Stimulated activated CD8-positive, alpha-beta memory T cell treated with anti-CD3 and anti-CD28 coated beads, Interleukin-7, amount 100 ng/mL, for 1 hour (primary cell): ENCODE measurements at places on chromosomes 4 and X.

DNA sequence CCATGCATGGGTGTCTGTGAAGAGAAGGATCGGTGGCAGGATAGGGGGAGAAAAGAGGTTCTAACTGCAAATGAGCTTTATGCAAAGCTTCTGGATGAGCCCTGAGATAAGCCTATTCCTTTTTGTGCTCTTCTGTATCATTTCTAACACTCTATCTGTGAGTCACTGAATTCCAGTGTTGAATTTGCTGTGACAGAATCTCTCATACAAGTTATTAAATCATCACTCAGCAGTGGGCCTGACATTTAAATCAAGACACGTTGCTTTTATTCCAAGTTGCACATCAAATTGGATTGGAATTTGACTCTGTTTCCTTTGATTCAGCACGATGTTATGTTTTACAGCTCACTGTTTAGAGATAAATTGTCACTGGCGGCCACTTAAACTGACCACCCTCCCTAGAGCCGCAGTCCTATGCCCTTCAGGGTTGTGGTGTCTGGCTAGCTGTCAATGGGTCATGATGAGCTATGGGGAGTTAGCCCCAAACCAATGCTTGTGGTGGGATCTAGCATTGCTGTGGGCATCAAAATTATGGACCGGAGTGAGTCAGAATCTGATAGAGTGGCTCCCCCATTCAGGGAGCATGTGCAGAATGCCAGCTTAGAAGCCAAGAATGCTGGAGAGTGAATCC, 42.7 kb downstream of the LHFPL1 start:
- no peak for DNase-seq

- DNase-seq: no peak
Measured at GRCh38 chr4:24780936-24781495, 14.4 kb upstream of the SOD3 start.

GRCh38 chr4:94877973-94878372, 120.2 kb downstream of the BMPR1B start:
- no peak for DNase-seq

DNA sequence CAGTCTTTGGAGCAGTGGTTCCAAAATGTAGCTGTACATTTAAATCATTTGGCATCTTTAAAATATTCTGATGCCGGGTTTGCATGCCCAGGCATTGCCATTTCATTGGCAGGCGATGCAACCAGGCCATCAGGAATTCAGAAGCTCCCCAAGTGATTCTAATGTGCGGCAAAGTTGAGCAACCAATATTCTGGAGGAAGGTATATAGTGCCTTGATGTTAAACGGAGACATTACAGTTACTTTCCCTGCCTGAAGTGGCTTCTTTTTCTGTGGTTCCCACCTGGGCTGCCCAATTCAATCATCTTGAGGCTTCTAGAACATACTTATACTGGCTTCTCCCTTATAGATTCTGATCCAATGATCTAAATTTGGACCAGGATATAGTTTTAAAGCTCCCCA, 68.7 kb upstream of the PGM2 start:
- DNase-seq: no peak

DNA sequence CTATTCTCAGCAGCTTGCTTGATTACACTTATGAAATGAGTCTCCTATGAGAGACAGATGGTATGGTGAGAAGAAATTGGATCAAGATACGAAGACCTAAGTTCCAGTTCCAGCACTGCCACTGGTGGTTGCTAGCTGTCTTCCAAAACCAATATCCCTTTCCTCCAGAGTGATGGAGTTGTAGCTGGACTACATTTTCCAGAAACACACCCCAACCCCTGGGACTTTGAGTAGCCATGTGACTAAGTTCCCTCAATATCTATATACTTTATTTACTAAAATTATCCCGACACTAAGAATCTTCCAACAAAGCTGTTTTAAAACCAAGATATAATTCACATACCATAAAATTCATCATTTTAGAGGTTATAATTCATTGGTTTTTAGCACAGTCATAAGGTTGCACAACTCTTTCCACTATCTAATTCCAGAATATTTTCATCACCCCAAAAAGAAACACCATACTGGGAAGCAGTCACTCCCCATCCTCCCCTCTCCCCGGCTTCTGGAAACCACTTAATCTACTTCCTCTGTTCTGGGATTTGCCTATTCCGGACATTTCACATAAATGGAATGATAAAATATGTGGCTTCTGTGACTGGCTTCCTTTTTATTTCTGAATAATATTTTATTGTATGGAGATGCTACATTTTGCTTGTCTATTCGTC, 118.0 kb downstream of the MANBA start:
- no peak for DNase-seq

- DNase-seq: no peak
Measured at GRCh38 chr4:32455231-32455630, 1735.1 kb downstream of the PCDH7 start.

DNA sequence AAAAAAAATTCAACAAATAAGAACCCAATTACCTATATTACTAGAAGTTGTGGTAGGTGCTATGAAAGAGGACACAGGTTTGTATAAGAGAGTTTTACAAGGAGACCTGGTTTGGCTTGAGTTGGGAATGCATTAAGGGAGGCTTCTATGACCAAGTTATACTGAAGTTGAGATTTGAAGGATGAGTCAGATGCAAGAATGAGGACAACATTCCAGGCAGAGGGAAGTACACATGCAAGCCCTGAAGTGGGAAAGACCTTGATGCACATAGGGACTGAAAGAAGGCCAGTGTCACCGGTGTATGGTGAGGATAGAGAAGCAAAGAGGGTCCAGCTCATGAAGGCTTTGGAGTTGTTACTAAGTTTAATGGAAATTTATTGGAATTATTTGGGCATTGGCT, 52.2 kb downstream of the ANK2 start:
- no peak for DNase-seq

DNA sequence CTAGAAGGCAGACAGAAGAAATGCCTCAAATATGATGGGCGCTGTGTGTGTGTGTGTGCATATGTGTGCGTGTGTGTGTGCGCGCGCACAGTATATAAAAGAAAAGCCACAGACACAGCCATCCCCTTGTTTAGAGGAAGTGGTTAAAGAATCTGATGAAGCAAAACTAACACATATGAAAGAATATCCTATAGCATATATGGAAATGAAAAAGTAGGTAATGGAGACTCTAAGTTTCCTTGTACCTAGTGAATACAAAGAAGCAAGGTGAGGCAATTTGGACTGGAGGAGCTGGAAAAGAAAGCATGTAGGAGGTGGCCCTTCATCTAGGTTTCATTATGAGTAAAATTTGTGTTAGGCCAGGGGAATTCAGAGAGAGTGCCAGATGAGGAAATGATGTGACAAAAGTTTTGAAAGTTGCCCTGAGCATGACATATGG, 58.6 kb upstream of the MCF2 start:
- DNase-seq: no peak

- no peak for DNase-seq
Measured at GRCh38 chrX:51759055-51759839, 16.0 kb downstream of the GSPT2 start.

- DNase-seq: no peak
Measured at GRCh38 chrX:38599796-38600755, 38.7 kb downstream of the TSPAN7 start.

DNA sequence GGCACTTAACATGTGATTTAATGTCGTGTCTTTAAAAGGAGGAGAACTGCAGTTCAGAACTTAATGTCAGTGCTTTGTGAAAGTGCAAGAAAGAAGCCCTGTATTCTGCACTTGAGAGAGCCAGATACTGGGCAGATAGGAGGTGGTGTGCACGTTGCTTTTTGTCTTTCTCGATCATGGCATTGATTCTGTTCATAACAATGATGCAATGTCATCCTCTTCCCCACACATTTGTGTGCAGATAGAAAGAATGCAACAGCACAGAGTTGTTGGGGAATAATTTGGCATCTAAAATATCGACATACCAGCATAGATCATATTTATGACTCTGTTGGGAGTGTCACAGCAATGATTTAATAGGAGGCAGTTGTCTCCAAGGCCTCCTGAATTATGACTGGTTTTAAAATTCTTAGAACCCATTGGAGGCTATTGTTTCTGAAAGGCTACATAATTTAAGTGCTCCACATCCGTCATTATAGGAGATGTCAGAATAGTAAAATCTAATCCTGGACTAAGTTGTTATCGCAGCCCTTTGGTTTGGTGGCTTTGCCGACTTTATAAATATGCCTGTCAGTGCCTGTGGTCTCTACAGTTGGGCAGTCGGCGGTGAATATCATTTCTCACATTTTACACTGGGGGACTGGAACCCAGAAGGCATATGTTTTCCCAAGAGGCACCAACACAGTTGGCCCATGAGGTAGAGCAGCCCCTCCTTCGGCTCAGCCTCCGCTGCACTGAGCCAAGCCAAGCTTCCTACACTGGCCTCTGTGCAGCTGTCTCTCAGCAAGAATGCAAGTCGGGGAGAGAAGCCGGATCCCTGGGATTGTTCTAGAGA, 124.9 kb downstream of the PTTG2 start:
- DNase-seq: no peak

GRCh38 chr4:173318240-173318639, 15.9 kb downstream of the HMGB2 start:
- no peak for DNase-seq

GRCh38 chrX:53251307-53251706, 26.3 kb upstream of the KDM5C start:
- no peak for DNase-seq

DNA sequence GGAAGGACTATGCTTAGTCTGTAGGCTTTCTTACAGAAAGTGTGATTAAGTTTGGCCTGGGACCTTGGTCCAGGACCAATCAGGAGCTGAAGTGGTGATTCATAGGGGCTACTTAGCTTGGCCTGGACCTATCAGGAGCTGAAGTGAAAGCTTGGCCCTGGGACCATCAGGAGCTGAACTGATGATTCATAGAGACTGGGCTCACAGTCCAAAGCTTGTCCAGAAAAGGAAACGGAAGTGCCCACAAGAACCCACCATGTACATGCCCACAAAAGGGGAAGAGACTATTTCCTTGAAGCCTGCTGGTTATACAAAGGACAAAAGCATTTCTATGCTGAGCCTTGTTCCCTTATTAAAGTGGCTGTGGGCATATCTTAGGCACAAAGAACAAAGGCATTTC, 12.6 kb downstream of the TENT5D start:
- no peak for DNase-seq

GRCh38 chr4:89157488-89158024, 46.2 kb downstream of the TIGD2 start:
- DNase-seq: no peak

DNA sequence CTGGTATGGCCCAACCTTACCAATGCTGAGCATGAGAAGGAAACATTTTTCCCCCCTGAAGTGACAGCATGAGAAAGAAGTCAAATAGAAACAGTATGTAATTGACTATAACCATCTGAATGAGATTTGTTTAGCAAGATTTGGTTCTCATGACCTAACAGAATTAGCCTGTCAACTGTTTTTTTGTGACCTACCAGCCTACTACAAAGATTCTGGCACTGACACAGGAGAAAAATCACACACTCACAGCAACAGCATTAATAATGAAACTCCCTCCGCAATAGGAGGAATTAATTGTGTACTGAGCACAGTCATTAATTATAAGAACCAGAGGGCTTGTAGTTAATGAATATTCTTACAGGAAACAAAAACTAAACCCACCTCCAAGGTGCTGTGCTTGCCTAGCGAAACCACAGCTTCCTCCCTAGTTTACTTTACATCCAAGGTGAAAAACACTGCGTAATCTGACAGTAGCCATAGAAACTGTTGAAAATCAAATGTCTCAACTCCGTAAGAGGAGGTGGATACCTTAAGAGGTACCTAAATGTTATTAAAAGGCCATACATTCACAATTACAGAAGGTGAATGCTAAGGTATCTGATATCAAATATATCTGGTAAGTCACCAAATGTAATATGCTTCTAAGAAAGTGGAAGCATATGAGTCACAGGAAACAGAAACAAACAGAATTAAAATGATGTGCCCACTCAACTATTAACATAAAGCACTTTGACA, 34.9 kb downstream of the MMRN1 start:
- DNase-seq: no peak

GRCh38 chr4:159516556-159517140, 413.8 kb downstream of the RAPGEF2 start:
- no peak for DNase-seq

GRCh38 chrX:123331859-123332258, 147.8 kb downstream of the GRIA3 start:
- DNase-seq: no peak

- no peak for DNase-seq
Measured at GRCh38 chrX:9429767-9430166, 35.1 kb upstream of the TBL1X start.

- no peak for DNase-seq
Measured at GRCh38 chrX:7252013-7252610, 104.2 kb upstream of the PUDP start.

GRCh38 chrX:110846071-110846470, 50.5 kb upstream of the CHRDL1 start:
- no peak for DNase-seq

- DNase-seq: peak; percentile 6
Measured at GRCh38 chr4:123397144-123398065, 810 bp downstream of the SPRY1 start.

GRCh38 chr4:111266937-111267336, 644.1 kb upstream of the PITX2 start:
- no peak for DNase-seq

GRCh38 chrX:51456246-51456645, 40.1 kb downstream of the NUDT11 start:
- DNase-seq: no peak

DNA sequence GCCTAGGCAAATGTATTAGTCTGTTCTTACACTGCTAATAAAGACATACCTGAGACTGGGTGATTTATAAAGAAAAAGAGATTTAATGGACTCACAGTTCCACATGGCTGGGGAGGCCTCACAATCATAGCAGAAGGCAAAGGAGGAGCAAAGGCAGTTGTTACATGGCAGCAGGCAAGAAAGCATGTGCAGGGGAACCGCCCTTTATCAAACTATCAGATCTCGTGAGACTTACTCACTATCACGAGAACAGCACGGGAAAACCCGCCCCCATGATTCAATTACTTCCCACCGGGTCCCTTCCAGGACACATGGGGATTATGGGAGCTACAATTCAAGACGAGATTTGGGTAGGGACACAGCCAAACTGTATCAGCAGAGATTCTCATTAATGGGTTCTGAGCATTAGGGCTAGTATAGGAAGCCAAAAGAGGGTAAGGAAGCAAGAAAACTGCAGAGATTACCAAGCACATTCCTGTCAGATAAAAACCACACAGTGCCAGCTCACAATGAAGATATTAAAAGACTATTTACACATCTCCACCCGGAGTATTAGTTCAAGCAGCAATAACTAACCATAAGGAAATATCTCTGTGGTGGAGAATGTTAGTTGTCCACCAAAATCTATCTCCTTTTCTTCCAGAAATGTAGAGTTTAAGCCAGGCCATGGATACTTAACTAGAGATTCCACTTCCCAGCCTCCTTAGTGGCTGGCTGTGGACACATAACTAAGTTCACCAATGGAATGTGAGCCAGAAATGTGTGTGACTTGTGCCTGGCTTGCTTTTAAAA, 61.2 kb upstream of the HOPX start:
- no peak for DNase-seq

DNA sequence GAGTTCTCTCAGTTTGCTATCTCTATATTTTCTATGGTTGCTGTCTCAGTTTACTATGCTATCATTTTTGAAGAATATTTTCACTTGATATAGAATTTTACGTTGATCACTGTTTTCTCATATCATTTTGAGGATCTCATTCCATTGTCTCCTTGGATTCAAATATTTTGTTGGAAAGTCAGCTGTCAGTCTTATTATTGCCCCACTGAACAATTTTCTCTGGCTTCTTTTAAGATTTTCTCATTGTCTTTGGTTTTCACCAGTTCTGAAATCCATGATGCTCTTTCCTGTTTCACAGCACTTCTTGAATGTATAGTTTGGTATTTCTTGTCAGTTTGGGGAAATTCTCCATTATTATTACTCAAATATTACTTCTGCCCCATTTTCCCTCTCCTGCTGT, 81.1 kb downstream of the ENPP6 start:
- DNase-seq: no peak
